ENCODE measurements at places on chromosomes 12 and 14.

DNA sequence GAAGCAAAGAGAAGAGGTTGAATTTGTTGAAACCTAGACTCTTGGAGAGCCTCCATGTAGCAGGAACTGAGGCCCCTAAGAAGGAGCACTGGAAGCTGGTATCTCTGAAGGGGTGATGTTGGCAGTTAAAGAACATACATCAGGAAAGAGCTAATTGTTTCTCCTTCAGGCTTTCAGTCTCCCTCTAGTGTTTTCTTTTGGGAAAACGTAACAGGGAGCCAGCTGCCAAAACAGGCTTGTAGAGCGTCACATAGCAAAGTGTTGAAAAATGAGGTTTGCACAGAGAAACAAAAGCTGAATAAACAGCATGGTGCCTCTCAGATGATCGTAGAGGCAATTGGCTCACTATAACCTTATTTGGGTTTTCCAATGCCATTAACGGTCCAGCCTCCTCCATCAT, 46.9 kb upstream of the CAND1 start:
- DNase-seq: peak; percentile 24

DNA sequence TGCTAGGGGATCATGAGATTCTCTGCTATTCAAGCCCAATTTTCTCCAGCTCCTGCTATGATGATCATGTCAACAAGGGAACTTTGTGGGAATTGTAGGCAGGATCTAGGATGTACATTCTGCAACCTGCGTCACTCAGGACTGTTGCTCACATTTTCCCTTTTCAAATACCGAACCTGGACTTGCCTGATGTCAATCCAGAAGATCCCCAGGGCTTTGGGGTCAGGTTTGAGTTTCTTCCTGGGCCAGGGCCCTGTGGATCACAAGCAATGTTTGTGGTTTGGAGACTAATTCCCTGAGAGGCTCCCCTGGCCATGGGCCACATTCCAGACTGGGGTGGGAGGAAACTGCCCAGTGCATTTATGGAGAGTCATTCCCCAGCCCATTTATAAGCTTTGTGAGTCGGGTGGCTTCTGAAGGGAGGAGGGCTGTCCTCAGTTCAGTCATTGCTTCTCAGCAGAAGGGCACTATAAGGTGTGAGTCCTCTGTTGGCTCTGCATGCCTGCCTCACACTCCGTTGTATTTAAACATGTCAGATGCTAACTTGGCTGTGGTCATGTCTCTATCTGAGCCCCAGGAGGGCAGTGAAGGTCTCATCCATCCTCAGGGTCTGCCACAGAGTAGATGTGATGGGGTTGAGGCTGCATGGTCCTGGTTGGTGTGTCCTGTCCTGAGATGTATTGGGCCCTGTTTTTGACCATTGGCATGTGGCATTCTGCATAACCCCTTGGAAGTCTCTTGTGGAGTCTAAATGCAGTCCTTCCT, 6.5 kb downstream of the KRT86 start:
- peak; percentile 99 for DNase-seq

- DNase-seq: no peak
Observed at GRCh38 chr14:92544051-92544720, 30.6 kb downstream of the RIN3 start.

GRCh38 chr14:101359221-101360053, 201.9 kb upstream of the DIO3 start:
- DNase-seq: peak; percentile 6

DNA sequence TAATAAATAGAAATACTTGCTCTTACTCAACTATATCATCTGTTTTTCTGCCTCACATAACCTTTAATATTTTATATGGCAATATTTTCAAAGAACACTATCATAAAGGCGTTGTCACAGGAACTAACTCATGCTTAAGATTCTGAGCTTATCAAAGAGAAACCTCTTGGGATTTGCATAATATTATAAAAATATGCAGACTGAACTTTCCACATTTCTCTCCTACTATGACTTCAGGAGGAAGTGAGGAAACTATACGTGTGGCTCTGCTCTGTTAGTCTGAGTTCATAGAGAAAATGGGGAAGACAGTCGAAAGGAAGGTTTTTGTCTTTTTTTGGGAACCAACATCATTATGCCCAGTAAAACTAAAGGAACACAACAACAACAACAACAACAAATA, 124.7 kb downstream of the GARIN6 start:
- no peak for DNase-seq

GRCh38 chr12:85393606-85394005, 113.6 kb downstream of the ALX1 start:
- DNase-seq: no peak

DNA sequence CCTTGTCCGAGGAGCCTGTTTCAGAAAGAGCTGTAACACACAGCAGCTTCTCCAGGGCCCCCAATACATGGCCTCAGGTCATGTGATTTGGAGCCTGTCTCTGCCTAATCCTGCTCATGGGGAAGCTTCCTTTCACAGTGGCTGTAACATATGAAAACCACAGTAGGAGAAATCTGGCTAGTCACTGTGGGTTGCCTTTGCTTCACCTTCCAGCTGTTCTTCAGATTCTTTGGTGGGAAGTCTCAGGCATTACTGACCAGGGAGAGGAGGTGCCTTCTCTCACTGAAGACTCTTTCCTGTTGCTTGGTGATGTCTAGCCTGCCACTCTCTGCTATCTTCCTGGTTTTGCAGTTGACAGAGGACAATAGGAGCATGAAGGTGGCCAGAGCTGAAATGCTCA, 350.6 kb downstream of the DPF3 start:
- no peak for DNase-seq

- DNase-seq: no peak
Observed at GRCh38 chr12:62517887-62518286, 51.3 kb downstream of the MON2 start.

GRCh38 chr12:4265280-4265679, 8.3 kb upstream of the CCND2 start:
- no peak for DNase-seq

DNA sequence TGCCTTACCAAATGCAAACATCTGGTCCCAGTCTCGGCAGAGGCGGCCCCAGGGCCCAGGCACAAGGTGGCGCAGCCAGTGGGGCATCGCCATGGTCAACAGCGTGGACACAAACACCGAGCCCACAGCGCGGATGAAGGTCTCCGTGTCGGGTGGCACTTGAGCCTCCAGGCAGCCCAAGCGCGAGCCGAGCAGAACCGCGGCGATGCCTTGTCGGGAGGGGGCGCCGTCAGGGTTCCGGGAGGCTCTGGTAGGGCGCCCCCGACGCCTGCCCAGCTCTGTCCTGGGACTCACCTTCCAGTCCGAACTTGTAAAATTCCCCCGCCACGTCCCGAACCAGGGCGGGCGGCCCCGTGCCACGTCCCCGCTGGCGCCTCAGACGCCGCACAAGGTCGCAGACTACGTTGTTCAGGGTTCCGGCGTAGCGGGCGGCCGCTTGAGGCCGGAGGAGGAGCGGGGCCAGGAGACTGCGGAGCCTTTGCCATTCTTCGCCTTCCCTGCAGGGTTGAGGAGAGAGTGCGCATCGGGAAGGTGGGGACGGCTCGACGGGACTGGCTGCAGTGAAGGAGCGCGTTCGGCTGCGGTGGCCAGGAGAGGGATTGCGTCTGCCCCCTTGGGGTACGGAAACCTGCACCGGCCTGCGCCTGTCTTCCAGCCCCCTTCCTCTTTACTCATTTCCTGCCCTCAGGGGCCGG, 1.7 kb downstream of the CYP27B1 start:
- DNase-seq: no peak

DNA sequence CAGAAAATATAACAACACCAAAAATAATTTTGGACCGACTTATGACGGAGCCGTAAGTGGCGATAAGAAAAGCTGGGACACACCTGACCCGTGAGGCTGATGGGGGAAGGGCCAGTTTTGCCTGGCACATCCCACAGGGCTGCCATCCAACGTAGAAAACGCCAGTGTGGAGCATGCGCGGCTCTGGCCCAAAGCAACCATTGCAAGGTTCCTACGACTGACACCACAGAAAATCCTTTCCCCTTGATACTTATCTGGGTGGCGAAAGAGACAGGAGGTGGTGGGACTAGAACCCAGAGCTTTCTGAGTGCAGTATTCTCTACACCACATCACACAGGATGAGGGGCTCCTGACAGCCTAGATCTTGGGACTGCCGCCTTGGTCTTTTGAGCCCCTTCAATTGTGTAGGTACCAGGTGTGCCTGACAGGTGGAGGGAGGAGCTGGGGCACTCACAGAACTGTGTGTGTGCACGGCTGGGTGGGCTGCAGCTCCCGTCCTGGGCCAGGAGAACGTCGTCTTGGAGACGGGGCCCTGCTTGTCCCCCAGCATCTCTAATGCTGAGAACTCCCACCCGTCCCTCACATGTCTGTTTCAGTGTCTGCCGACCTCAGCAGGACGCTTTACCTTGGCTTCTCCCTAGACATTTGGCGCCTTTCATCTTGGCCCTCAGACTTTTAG, 17.4 kb upstream of the CACNA2D4 start:
- DNase-seq: no peak

- DNase-seq: no peak
Observed at GRCh38 chr12:4743046-4743445, 22.8 kb downstream of the GALNT8 start.

- DNase-seq: no peak
Observed at GRCh38 chr14:63878052-63878451, 25.2 kb downstream of the SYNE2 start.

DNA sequence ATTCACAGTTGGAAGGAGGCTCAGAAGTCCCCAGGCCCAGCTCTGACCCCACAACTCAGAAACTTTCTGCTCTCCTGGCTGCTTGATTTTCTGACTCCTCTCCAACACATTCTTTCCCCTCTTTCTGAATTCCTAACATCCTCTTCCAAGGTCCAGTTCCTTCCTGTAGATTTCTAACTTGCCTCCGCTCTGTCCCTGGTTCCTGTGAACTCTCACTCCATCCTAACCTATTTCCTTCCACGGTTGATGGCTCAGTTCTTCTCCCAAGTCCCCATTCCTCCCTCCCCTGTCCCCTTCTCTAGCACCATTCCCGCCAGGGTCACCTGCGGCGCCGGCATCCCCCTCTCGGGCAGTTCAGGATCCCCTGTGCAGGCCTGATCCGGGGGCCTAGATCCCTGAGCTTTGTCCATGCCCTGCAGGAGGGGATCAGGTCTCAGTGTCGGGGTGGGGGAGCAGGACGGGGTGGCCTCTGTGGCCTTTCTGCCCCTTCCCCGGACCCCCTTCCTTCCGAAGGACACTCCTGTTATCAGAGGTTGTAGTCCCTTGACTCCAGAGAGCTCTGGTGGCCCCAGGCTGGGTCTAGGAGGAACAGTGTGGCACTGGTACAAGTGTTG, 6.0 kb upstream of the SLC22A17 start:
- DNase-seq: no peak

DNA sequence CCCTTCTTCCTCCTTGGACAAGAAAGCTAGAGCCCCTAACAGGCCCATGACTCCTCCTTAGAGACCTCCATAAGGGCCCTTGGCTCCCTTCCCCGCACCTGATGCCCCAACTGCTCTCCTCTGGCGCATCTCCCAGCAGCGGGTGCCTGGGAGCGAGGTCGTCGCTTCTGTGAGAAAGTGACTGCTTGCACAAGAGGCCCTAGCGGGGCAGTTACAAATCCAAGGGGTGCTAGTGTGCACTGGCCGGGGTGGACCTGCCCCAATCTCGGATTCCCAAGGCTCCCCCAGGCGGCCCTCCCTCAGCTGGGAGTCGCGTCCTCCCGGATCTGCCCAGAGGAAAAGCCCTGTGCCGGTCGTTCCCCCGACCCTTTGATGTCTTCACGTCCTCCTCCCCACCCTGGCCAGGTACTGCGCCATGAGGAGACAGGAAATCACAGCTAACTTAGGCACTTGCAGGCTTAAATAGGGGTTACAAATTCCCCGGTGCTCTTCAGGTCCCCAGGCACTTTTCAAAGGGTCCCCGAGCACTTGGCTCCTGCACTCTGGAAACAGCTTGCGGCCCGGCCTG, 2.8 kb downstream of the NKX2-8 start:
- DNase-seq: no peak
